Activated T-helper 9 cell treated with anti-CD3 and anti-CD28 coated beads, Interleukin-2, amount 50 U/mL, for 16 hours (primary cell): ENCODE measurements at places on chromosomes 5 and 9.

GRCh38 chr9:4538107-4538506 lies 47.8 kb downstream of the SLC1A1 start:
- DNase-seq: no peak

- DNase-seq: no peak
Observed at GRCh38 chr5:40984884-40985283, 75.6 kb downstream of the C7 start.

DNA sequence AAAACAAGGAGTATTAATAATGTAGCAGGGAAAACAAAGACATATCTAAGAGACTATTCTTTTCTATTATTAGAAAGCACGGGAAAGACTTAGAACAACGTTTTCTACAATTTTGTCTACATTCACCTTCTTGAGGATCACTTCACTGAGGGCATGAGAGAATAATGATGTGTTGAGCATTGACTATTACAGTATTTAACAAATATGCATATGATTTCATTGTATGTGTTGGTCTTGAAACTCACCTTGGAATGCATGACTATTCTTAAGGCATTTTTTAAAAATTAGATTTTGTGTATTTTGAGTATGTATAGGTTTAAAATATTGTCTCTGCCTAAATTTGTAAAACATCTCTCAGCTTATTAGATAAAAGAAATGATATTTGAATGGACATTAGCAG lies 1.2 kb downstream of the FSD1L start:
- DNase-seq: no peak

- no peak for DNase-seq
Observed at GRCh38 chr5:144156767-144157171, 13.7 kb downstream of the YIPF5 start.

- DNase-seq: no peak
Observed at GRCh38 chr5:53423724-53424123, 56.7 kb upstream of the FST start.

- no peak for DNase-seq
Observed at GRCh38 chr9:72037571-72037970, 22.8 kb downstream of the C9orf57 start.

GRCh38 chr5:73188764-73189531 lies 16.0 kb downstream of the TMEM174 start:
- DNase-seq: no peak

- DNase-seq: no peak
Observed at GRCh38 chr5:169964246-169964645, 16.0 kb downstream of the INSYN2B start.

DNA sequence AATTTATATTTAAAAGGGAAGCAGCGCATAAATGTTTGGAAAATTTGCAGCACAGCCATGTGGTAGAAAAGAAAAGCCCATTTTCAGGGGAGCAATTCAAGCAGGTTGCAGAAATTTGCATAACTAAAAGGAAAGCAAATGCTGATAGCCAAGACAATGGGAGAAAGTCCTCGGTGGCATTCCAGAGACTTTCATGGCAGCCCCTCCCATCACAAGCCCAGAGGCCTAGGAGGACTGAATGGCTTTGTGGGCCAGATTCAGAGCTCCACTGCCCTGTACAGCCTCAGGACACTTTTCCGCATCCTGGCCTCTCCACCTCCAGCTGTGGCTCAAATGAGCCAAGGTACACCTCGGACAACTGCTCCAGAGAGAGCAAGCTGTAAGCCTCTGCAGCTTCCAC lies 462.9 kb downstream of the CDK5RAP2 start:
- no peak for DNase-seq

DNA sequence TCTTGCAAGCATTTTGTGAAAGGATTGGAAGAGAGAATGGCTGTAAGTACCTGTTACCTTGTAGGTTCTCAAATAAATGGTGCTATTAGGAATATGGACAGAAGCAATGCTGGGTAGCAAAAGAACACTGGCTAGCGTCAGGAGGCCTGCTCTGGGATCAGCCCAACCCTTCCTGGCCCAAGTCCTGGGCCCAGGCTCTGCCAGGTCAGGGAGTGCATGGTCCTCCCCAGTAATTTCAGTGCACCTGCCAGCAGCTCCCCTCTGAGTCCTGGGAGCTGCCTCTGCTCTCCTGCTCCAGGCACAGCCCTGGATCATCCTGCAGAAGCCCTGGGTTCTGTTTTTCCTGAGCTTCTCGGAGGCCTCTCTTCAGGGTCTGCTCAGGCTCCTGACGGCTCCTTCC lies 89.5 kb upstream of the ARAP3 start:
- DNase-seq: no peak

DNA sequence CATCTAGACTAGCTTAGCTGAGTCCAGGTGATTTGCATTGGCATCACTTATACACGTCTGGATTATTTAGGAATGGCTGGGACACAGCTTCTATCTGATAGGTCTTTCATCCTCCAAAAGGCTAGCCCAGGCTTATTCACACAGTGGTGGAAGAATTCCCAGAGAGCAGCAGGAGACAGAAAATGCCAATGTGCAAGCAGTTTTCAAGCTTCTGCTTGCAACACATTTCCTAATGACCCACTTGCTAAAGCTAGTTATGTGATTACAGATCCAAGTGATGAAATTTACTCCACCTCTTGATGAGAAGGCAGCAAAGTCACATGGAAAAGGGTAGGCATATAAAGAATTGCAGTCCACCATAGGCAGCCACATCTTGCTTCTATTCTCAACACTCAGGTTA lies 44.2 kb upstream of the MAST4 start:
- no peak for DNase-seq

DNA sequence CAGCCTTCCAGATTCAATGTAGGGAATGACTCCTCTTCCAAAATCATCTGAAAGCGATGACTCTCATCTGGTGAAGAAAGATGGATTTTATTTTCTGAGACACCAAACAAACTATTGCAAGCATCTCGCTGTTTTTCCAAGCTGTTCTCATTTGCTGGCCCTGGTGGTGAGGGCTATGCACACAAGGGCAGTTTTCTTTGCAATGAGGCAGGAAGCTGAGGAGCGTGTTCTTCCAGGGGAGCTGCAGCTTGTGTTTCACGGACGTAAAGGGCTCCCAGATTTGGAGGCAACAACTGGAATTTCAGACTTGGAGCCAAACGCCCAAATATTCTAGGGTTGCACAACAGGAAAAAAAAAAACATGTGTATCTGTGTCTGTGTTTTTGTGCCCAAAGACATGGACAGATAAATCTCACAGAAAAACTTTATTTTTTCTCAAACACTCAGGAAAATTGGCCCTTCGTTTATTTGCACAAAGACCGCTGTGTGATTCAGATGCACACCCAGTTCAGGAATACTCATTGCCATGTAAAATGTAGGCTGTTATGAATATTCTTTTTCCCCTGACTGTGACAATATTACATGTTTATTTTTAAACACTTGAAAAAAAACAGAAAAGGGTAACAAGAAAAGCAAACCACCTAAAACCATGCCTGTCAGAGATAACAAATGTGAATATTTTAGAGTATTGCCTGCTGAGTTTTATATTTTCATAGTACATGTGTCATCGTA lies 151.3 kb downstream of the GAS1 start:
- no peak for DNase-seq
